ENCODE measurements at places on chromosomes 6 and 20.

DNA sequence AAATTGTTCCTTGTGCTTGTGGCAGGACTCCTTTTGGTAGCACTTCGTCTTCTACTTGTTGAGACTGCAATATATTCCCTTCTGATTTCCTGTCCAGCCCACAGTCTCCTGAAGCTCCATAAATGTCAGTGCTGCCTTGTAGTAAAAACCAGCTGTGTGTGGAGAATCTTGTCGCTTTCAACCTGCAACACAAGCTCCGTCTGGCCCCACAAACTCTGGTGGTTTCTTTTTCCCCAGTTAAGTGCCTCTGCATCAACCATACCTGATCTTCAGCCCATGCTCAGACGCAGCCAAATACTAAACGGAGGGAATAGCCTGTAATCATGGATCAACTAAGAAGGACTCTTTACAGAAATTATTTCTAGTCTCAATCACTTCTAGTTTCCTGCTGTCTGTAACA is 1133.3 kb upstream of the ADGRB3 start:
- DNase-seq, result no peak

DNA sequence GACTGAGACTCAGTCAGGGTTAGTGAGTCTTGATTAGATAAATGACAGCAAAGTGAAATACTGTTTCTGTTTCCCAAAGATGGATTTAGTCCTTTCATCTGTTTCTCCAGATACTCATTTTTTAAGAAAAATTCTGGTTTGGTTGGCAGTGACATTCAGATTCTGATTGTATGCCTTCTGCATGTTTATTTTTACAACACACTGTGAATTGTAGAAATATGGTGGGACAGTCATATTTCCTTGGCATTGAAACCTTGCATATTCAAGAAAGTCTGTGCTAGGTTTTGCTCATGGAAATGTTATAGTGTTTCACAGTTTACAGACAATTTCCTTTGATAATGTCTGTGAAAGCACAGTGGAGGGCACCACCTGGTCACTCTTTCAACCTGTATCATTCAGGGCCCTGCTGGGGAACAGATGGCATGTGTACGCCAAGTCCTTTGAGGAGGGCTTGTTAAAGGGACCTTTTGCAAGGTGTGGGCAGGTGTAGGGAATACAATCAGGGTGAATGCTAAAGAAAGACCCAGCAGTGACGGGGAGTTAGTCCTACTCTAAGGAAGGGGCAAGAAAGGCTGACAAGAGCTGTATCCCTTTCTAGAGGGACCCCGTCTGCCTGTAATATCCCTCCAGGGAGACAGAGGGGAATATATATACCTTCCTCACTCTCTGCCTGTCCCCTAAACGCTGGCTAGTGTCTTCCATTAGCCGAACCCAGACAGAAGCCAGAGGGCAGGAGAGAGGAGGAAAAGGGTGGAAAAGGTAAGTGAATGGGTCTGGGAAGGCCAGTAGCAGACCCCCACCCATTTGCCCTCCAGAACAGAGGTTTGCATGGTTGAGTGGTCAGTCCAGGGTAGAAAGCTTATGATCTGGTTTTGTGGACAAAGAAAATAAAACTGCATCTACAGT is 10.2 kb downstream of the PLCB4 start:
- DNase-seq, result no peak

DNA sequence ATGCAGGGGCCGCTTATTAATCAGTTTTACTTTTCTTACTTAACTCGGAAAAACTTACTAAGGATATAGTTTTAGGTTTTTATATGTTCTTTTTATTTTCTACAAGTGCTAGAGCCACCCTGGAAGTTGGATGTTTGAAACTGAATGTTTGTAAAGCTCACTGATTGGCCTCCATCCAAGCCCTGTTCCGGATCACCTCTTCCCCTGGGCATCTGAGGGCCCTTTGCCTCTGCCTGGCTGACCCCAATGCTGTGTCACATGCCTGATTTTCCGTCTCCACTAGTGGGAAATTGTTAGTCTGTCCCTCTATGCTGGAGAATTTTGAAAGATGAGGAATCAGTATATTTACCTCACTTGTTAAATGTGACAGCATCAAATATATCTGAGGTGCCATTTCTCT is 79.3 kb downstream of the SLC35F1 start:
- DNase-seq, result no peak

DNA sequence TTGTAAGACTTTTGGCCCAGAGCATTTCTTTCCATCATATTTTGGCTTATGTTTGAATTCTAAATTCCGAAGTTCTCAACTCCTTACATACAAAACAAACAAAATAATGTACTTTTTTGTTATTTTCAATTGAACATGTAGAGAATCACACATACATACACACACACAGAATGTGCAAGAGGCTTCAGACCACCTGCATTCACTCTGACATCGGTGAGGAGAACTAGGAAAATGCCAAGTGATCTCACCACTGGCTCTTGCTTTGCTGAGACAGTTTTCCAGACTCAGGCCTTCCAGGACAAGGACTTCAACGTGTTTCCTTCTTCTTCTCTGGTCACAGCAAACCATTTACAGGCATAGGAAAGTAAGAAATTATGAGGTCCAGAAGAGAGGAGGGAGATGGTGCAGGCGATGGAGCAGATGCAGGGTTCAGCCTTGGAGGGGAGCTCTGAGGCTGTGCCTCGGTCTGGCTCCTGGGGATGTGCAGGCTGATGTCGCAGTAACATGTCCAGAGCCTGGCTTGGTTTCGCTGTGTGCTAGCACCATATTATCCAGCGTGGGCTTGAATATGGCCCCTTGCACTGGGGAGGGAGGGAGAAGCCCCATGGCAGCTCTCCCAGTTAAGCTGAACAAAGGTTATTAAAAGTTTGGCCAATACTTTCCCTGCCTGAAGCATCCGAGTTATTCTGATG is 93.4 kb downstream of the DACT2 start:
- DNase-seq, result no peak

DNA sequence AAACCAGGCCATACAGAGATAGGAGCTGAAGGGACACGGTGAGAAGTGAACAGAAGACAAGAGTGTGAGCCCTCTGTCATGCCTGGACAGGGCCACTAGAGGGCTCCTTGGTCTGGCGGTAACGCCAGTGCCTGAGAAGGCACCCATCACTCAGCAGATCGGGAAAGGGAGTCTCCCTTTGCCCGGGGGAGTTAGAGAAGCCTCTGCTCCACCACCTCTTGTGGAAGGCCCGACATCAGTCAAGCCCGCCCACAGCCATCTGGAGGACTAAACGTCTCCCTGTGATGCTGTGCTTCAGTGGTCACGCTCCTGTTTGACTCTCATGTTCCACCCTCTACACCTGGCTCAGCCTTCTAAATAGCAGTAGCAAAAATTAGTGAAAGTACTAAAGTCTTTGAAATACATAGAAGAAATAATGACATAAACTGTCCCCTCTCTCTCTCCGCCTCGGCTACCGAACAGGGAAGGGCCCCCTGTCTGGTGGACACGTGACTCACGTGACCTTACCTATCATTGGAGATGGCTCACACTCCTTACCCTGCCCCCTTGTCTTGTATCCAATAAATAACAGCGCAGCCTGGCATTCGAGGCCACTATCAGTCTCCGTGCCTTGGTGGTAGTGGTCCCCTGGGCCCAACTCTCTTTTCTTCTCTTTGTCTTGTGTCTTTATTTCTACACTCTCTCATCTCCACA is 66.7 kb downstream of the RPP21 start:
- peak; percentile 57 for DNase-seq

GRCh38 chr6:164792666-164793065 is 516.7 kb downstream of the C6orf118 start:
- DNase-seq, result no peak

- DNase-seq, result no peak
Measured at GRCh38 chr6:5998711-5999687, 7.7 kb downstream of the NRN1 start.

GRCh38 chr6:78500299-78501089 is 366.9 kb upstream of the IRAK1BP1 start:
- DNase-seq, result no peak

GRCh38 chr6:36837686-36838085 is 1.6 kb downstream of the CPNE5 start:
- no peak for DNase-seq

DNA sequence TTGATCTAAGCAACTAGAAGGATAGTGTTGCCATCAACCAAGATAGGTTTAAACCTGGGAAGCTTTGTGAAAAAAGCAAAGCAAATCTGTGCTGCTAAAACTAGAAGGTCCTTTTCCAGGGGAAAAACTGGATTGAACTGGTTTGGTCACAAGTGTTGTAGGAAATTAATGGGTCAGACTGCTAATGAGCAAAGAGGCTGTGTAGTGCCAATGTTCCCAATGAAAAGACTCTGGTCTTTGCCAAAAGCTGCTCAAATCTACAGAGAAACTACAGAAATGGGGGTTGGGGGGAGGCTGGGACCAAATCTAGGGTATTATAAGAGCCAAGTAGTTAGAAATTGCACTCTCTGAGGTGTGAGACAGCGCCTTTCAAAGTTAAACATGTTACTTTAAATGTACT is 85.0 kb downstream of the PLCG1 start:
- no peak for DNase-seq

- DNase-seq, result no peak
Measured at GRCh38 chr6:111520524-111520923, 37.5 kb upstream of the REV3L start.

DNA sequence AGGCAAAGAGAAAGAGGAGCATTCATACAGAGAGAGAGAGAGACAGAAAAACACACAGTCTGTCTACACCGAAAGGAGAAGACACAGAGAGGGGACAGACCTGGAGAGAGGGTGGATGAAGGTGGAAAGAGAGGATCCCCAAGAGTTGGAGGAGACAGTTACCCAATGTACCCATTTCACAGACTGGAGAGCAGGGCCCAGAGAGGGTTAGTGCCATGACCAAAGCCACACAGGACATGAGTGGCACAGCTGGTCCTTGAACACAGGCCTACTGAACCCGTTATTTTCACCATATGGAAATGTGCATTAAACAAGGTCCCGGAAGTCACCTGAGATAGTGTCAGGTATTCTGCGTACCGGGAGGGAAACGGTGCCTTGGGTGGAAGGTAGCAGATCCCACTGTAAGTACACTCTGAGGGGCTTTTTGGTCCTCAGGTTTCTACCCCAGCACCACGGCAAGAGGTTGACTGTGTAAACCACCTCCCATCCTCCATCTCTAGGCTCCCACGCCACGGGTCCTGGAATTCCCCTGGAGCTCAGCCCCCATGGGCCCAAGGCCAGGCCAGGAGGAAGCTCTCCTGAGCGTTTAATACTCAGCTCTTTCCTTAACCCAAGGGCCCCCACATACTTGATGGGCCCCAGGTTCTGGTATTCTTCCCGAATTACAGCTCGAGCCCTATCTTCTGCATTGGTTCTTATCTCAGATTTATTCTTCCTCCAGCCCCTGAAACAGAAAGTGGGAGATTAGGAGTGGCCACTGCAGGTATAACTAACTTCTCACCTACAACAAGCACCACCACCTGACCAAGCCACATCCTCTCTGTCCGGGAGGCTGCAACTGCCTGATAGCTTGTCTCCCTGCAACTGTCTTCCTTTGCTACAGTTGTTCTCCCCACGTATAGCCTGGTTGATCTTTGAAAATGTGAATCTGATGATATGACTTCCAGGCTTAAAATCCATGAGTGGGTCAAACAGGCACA is 38.4 kb upstream of the OCSTAMP start:
- no peak for DNase-seq

DNA sequence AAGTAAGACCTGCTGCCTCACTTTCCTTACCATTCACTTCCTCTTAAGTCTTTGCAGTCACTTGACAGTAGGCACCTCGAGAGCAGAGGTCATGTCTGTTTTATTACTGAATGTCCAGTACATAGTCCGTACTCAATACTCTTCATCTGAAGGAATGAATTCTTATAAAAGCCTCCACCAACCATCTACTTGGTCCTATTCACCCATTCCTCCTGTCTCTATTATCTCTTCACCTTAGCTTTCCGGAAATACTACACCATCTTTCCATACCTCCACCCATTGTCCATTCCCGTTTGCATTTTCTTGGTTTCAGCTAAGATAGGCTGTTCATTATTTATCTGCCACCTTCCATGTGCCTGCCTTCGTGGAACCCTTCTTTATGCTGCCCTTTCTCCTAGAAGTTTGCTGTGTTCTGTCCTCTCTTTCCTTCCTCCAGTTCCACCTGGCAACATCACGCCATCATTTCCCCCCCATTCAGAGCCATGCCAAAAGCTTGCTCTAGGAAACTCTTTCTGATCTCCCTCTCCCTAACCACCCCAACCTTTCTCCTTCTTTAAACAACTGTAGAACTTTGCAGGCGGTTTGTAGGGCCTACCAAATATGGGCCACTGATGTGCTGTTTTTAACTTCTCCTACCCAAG is 38.3 kb downstream of the ENPP1 start:
- DNase-seq, result no peak

DNA sequence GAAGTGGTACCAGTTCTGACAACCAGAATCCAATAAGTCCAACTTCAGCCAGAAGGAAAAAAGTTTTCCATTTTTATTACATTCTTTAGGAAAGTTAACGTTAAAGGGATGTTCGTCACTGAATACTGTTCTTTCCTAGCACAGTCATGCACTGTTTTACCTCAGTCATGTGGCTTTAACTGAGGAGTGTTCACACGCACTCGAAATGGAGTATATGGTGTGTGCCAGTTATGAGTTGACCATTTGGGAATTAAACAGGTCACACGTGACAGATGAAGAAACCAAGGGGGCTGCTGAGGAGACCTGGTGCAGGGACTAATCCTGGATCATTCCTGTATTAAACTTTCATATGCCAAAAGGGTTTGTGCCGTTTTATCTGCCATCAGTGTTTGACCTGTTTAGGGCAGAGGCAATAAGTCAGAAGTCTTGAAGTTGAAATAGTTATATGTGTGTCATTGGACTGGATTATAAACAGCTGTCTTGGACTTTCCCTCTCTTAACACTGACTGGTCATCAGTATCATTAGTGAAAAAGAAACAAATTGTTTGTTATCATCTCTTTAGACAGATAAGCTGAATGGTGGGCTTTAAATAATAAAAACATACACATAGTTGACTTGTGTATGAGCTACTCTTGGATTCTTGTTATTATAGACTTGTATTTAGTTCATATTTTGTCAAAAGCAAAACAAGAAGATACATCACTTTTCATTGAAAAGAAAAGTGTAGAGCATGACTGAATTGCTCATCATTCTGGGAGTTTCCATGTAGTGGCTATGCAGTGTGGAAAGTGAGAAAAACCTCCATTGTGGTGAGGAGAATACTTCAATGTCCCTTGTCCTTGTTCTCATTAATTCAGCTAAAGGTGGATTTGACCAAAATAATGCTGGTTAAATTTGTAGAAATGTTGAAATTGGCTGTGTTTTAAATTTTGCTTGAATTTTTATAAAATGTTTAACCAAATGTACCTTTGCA is 123.5 kb upstream of the SAMD5 start:
- no peak for DNase-seq

DNA sequence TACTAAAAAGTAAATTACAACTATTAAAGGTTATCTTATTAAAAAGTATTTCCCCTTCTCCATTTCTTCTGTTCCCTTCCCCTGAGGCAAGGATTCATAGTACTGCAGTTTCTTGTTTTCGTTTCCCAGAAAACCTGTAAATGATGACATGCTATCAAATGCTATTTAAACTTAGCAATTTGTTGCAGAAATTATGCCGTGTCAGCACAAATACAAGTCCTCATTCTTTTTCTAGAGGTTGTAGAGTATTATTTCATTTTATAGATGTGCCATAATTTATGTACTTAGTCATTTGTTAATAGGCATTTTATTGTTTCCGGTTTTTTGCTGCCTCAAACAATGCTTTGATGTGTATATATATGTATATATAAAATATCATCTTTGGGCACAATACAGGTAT is 268.4 kb downstream of the PLCB1 start:
- DNase-seq, result no peak
